ENCODE measurements at places on chromosomes 12 and 14.

GRCh38 chr14:92628636-92629035 lies 115.1 kb downstream of the RIN3 start:
- DNase-seq: no peak

GRCh38 chr12:28104316-28104715 lies 85.9 kb upstream of the CCDC91 start:
- DNase-seq: no peak

DNA sequence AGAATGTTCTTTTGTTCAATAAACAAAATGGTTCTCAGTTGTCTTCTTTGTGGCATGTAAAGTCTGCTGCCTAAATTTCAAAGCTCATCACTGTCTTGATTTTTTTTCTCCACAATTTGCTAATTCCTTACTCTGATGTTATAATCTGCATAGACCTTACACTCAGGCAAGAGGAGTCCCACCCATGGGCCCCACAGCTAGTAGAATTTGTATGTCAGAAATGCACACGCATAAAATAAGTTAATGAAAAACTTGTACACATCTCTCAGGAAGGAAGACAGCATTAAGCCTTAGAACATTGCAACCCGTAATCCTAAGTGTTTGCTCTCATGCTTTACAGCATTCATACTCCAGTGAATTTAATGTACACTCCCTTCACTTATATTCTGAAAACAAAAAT lies 280.8 kb downstream of the ATXN7L3B start:
- DNase-seq: no peak

- peak; percentile 80 for DNase-seq
Measured at GRCh38 chr14:91350813-91351511, 66.7 kb downstream of the CCDC88C start.

GRCh38 chr14:22691171-22691570 lies 47.0 kb upstream of the OR6J1 start:
- no peak for DNase-seq

DNA sequence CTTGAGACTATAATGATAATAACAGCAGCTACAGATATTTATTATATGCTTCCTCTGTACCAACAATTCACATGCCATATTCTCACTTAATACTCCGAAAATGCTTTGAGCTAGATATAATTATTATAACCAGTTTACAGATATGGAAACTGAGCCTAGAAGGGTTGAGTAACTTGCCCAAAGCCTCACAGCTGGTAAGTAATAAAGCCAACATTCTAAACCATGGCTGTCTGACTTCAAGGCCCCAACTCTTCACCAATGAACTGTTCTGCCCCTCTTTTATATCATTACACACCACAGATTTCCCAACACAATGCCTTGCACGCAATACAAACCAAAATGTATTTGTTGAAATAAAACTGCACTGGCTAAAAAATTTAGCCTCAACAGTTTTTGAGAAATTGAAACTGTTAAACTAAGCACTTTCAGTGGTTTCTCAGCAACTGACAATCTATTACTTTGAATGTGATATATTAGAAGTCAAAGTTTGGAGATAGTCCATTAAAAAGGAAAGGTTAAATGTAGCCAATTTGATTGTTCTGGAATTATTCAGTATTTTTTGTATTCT lies 222.5 kb upstream of the ARHGAP5 start:
- no peak for DNase-seq

GRCh38 chr12:27304856-27305255 lies 27.8 kb upstream of the BMAL2 start:
- DNase-seq: no peak

DNA sequence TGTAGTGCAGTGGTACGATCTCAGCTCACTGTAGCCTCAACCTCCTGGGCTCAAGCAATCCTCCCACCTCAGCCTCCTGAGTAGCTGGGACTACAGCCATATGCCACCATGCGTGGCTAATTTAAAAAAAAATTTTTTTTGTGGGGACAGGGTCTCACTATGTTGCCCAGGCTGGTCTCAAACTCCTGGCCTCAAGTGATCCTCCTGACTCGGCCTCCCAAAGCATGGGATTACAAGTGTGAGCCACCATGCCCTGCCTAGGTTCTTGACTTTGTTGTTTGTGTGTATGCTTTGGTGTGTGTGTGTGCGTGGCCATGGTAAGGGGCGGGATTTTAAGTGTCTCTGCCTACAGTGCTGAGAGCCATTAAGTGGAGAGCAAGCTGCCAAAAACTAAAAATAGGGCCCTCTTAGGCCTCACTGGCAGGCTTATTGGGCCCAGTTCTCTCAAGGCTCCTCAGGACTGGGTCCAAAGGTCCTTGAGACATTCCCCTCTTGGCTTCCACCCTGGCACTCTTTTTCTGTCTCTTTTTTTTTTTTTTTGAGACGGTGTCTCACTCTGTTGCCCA lies 5.1 kb downstream of the COX14 start:
- DNase-seq: no peak

GRCh38 chr12:67523538-67523937 lies 125.0 kb upstream of the DYRK2 start:
- DNase-seq: no peak

DNA sequence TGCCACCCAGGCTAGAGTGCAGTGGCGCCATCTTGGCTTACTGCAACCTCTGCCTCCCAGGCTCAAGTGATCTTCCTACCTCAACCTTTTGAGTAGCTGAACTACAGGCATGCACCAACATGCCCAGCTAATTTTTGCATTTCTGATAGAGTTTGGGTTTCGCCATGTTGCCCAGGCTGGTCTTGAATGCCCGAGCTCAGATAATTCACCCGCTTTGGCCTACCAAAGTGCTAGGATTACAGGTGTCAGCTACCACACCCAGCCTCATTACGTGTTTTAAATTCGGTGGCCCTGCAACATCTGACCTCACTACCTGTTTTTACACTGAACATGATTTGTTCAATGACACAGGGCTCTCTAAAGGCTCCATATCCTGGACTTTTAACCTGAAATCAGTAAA lies 22.9 kb upstream of the RDH16 start:
- no peak for DNase-seq

GRCh38 chr14:59022144-59022543 lies 166.3 kb upstream of the DAAM1 start:
- DNase-seq: no peak

- no peak for DNase-seq
Measured at GRCh38 chr12:84507956-84508850, 404.4 kb downstream of the SLC6A15 start.

DNA sequence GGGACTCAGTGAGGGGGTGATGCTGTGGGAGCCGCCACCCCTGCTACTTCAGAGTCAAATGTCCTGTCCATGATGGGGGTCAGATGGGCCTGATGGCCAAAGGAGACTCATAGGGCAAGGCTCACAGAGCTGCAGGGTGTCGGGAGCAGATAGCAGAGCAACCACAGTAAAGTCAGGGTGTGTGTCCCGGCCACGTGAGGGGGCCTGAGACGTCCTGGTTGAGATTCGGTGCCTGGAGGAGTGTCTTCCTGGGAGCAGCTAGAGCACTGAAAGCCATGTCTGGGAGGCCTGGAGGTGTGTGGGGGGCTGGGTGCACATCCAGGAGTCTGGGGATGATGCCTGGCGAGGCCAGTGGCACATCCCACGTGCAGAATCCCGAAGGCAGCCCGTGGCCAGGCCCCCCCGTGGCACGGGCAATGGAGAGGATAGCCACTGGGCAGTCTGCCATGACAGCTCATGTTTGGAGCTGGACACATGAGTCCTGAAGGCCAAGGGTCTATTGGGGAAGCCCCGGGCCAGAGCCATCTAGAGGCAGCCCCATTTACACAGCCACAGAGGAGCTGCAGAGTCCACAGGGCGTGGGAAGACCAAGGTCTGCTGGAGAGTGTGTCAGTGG lies 308.0 kb upstream of the SFSWAP start:
- DNase-seq: no peak

DNA sequence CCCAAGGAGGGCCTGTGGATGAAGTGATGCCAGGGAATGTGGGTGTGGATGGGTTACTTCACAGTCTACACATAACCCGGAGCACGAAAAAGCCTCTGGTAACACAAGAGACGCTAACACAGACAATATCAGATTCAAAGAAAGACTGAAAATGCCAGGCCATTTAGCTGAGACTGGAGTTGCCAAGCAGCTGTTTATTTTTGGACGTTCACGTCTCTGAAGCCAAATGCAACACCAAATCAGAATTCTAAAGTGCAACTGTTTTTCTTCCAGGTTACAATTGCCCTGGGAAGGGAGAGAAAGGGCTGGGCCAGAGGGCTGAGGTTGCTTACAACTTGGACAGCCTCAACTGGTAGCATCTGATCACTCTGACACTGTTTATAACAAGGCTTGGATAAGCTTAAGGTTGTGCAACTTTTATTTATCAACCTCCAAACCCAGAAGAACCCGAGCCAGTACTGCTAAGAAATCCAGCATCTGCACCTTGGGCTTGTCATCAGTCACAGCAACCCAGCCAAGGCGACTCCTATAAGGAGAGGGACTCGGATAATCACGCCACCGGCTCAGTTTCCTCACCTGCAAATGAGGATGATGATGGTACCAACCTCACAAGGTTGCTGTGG lies 24.8 kb downstream of the NUAK1 start:
- DNase-seq: no peak

- no peak for DNase-seq
Measured at GRCh38 chr12:53591301-53592206, 34.6 kb downstream of the ATF7 start.

- DNase-seq: no peak
Measured at GRCh38 chr12:92467886-92468285, 234.9 kb upstream of the PLEKHG7 start.

DNA sequence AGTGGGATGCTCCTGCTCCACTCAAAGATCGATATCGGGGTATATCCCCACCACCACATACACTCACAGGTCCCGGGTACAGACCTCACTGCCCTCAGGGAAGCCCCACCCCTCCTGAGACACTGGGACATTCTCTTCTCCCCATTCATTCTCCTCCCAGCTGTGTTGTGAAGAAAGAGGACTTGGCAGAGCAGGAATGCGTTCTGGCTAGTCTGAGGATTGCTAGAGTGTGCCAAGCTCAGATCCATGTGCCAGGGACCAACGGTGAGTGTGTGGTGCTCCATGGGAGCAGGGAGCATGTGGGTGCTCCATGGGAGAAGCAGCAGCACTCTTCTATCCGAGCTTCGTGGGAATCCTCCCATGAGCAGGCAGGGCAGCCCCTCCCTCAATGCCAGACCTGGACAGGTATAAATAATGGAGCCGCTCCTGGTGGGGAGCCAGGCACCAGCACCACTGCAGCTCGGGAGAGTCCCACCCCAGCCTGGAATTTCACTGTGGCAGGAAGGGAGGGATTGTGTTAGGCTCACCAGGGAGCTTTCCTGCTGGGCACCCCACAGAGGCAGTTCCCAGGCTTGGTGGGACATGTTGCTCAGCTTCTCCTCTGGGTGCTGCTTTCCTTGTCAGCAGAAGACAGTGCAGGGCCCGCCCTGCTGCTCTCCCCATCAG lies 2.3 kb upstream of the KRT5 start:
- DNase-seq: no peak

DNA sequence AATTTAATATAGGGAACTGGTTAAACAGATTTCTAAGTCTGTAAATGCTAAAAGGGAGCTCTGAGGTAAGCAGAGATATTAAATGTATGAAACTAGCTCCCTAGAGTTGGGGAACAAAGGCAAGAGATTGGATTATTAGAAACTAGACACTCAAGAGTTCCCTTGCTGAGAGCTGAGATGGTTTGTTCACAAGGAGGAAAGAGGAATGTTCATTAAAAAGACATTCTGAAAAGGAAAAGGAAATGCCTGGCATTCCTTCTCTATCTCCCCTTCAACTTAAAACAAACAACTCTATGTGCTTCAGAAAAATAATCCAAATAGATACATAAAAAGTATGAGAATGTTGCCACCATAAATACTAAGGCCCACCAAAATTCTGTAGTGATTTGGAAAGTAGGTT lies 73.7 kb downstream of the GALNT4 start:
- DNase-seq: no peak

- DNase-seq: no peak
Measured at GRCh38 chr14:57866199-57866705, 360 bp upstream of the SLC35F4 start.

DNA sequence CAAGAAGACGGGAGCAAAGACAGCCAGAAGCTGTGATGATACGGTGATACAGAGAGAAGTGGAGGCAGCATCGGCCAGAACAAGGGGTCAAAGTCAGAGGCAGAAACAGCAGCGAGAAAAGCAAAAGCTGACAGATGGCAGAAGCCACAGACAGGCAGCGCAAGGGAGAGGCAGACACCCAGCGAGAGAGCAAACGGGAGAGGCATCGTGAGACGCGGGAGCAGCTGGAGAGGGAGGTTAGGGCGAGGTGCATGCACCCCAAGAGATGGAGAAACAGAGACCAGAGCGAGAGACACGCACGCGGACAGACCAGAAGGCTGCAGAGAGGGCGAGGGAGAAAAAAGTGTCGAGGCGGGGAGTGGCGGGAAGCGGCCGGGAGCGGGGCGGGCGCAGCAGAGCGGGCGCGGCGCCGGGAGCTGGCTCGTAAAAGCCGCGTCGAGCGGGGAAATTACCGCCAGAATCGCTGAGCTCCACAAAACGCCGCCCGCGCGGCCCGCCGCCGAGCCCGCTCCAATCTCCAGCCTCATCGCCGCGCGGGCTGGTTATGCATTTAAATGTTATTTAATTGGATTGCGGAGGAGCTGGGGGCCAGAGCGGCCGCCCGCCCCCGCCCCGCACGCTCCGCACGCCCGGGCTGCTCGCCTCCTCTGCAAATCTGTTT lies 15.6 kb downstream of the SMUG1 start:
- DNase-seq: peak; percentile 48

- no peak for DNase-seq
Measured at GRCh38 chr12:22577667-22578066, 33.3 kb upstream of the C2CD5 start.

GRCh38 chr12:44159216-44159615 lies 323.3 kb downstream of the TMEM117 start:
- DNase-seq: no peak

- no peak for DNase-seq
Measured at GRCh38 chr12:100717733-100718067, 76.9 kb upstream of the ANO4 start.

DNA sequence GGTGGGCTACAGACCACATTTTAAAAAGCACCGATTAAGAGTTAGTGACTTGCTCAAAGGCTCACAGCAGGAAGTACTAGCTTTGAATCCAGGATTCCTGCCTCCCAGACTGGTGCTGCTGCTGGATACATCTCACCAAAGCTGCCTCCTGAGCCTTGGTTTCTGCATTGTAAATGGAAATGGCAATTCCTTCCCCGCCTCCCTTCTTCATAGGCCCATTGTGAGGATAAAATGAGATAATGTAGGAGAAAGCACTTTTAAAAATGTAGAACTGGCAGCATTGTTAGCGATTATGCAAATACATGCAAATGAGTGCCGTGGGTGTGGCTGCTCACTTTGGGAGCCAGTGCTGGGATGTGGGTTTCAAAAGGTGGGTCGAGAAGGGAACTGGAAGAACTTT lies 15.4 kb downstream of the PDE1B start:
- DNase-seq: no peak

DNA sequence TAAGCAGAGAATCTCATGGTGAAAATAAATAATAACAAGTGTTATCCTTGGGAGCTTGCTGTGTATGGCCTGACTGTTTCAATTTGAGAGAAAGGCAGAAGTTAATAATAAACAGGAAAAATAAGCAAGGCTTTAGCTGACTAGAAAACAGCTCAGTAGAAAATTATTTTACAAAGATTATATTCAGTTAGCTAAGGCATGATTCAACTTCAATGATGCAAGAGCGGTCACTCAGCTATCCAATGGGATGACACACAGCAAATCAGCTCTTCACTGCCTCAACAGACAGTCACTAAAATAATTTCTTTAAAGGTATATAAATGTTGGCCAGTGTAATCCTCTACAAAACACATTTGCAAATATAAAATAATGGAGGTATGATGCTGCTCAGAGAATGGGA lies 18.6 kb downstream of the GSTZ1 start:
- no peak for DNase-seq

- DNase-seq: no peak
Measured at GRCh38 chr14:38285962-38286361, 30.1 kb upstream of the CLEC14A start.

GRCh38 chr12:118374909-118375308 lies 1.4 kb upstream of the SUDS3 start:
- DNase-seq: no peak
